Dorsolateral prefrontal cortex (tissue), 122 donors: ENCODE measurements at places on chromosomes 1 and 21. TPM values are rescaled to one million over a fixed set of nuclear protein-coding genes. Genes with fewer than 3 reads are reported as not detected.

The MCOLN2 gene
- not detected for total RNA-seq

The TCP10L gene
- total RNA-seq = 16.5 TPM

DNA sequence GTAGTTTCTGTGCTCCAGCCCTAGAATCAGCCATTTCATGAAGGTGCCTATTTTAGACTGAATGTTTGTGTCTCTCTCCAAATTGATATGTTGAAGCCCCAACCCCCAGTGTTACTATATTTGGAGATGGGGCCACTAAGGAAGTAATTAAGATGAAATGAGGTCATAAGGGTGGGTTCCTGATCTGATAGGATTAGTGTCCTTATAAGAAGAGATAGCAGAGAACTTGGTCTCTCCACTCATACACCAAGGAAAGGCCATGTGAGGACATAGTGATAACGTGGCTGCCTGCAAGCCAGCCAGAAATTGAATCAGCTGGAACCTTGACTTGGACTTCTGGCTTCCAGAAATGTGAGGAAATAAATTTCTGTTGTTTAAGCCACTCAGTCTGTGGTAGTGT is 12.3 kb downstream of the RAVER2 start:
- no peak for DNase-seq

DNA sequence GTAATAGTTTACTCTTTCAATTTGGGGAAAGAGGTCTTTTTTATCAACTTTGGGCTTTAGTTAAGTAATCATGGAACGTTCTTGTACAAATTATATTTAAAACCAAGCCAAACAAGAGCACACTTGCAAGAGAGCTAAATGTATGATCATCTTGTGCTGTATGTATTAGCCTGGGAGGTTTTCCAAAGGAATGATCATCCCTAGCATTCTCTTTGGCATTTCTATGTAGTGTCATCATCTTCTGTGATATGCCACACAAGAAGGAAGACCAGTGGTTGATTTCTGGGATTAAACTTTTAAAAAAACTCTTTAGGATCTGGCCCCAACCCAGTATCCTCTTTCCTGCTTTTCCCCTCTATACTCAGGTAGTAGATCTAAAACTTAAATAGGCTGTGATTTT is 38.4 kb upstream of the KCNQ4 start:
- DNase-seq = no peak

GRCh38 chr21:42698733-42699132 is 45.3 kb downstream of the PDE9A start:
- DNase-seq = no peak
